T1000 (cell line): ENCODE measurements at places on chromosomes 12 and 14.

- DNase-seq, result no peak
Observed at GRCh38 chr14:54848910-54849309, 53.7 kb downstream of the GCH1 start.

DNA sequence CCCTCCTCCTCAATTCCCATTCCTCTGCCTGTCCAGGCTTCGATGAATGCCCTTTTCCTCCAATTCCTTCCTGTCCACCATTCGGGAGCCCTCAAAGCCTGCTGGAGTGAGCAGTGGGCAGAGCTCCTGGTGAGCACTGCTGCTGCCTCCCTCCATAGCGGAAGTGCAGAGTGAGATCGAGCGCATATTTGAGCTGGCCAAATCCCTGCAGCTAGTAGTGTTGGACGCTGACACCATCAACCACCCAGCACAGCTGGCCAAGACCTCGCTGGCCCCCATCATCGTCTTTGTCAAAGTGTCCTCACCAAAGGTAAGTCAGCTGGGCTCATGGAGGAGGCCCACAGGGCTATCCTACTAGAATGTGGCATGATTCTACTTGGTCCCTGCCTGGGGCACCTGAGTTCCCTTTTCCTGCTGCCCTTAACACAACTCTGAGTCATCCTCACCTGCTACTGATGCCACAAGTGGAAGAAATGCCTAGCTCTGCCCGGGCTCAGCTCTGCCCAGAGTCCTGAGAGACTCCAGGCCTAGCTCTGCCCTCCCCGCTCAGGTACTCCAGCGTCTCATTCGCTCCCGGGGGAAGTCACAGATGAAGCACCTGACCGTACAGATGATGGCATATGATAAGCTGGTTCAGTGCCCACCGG lies 8.0 kb downstream of the CACNB3 start:
- no peak for DNase-seq

- DNase-seq, result no peak
Observed at GRCh38 chr12:22539055-22539454, 5.3 kb downstream of the C2CD5 start.

GRCh38 chr12:57534250-57534649 lies 11.6 kb downstream of the MBD6 start:
- DNase-seq, result no peak

GRCh38 chr12:41932470-41932991 lies 212.1 kb downstream of the GXYLT1 start:
- DNase-seq, result no peak

- DNase-seq, result no peak
Observed at GRCh38 chr14:105201156-105201924, 20.2 kb upstream of the NUDT14 start.

DNA sequence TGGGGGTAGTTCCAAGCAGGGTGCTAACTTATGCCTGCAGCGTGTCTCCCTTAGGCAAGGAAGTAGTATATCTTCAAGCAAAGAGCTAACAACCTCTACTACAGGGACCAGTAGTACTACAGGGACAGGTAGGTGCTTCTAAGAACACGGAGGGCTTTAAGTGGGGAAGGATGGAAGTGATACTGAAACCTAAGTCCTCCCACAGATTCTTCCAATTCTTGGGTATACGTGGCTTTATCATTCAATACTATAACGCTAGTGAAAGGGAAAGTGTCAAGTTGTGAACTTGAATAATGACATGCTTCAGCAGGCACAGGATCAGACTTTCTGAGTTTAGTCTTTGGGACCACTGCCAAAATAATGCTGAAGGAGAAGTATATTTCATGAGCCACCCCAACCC lies 241.7 kb downstream of the CEP128 start:
- DNase-seq, result no peak
